ENCODE measurements at places on chromosomes 3 and 15.

DNA sequence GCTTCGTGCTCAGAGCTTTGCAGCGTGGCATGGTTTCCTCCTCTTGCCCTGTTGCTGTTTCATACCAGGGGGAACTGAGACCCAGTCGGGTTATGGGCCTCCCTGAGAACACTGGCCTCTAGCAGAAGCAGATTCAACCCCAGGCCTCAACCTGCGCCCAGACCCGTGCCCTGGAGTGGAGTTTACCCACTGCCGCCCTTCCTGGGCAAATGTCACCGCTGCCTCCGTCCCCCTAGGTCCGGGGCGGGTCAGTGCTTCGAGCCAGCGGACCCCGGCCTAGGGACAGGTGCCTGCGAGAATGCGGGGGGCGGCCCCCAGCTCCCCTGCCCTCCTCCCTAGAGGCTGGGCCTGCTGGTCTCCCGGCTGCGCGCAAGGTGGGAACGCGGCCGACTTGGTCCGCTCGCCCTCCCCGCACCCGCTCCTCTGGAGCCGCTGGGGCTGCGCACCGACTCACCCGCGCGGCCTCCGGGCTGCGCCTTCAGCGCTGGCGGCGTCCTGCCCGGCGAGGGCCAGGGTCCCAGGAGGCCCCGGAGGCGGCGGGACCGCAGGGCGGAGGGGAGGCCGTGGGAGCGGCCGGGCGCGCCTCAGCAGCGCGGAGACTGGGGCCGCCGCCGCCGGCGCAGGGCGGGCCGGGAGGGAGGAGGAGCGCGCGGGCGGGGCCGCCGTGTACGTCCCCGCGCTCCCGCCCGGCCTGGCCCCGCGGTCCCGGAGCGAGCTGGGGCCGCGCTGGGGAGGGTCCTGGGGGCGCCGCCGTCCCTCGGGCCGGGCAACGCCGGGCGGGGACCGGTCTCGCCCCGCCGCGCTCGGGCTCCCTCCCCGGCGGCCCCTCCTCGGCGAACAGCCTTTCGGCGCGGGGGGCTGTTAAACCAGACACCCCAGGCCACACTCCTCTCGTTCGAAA lies at the start of gene PIGZ:
Gene PIGZ, minus strand, starts transcription at position 601 of the 901 bp plus-strand sequence. CDS start 16,802 bp downstream, outside the sequence.
- DNase-seq: peak; percentile 78

DNA sequence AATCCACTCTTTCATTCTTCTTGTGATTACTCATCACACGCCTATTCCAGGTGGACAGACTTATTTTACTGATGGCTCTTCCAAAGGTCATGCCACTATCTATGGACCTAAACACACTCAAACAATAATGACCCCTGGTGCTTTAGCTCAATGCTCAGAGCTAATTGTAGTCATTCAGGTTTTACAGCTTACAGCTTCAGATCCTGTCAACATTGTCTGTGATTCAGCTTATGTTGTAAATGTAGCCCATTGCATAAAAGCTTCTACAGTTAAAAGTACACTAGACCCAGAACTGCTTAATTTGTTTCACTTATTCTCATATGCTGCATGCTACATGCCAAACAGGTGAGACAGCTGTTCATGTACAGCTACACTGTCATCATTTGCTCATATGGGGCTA lies 49.2 kb downstream of the LSM3 start:
- DNase-seq: no peak

DNA sequence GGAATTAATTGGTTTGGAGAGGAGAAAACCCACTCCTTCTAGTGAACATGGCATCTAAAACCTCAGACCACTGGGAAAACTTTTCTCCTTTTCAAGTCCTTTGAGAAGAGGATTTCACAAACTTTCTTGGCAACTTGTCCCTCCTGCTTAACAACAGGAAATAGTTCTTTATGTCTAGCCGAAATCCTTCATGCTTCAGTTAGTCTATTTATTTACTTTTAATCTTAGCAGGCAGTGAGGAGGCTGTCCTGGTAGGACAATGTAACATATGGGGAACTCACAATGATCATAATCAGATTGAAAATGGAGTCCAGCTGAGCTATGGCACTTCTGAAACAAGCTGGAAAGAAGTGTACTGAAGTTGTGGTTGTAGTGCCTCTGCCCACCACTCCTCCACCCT lies 50.6 kb downstream of the KY start:
- DNase-seq: no peak

DNA sequence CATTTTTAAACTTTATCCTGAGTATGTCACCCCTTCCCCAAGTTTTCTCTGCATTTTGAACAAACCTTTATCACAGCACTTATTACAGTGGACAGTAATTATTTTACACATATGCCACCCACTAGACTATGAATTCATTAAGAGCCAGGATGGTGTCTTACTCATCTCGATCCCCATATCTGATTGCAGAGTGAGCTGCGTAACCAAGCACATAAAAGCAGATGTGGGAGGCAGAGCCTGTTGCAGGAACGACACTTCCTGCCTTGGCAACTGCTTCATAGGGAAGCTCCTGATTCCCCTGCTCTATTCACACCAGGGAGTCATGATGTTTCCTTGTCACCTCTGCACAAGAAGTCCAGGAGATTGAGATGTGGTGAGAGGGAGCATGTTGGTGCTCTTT lies 91.1 kb downstream of the MINAR1 start:
- DNase-seq: no peak

DNA sequence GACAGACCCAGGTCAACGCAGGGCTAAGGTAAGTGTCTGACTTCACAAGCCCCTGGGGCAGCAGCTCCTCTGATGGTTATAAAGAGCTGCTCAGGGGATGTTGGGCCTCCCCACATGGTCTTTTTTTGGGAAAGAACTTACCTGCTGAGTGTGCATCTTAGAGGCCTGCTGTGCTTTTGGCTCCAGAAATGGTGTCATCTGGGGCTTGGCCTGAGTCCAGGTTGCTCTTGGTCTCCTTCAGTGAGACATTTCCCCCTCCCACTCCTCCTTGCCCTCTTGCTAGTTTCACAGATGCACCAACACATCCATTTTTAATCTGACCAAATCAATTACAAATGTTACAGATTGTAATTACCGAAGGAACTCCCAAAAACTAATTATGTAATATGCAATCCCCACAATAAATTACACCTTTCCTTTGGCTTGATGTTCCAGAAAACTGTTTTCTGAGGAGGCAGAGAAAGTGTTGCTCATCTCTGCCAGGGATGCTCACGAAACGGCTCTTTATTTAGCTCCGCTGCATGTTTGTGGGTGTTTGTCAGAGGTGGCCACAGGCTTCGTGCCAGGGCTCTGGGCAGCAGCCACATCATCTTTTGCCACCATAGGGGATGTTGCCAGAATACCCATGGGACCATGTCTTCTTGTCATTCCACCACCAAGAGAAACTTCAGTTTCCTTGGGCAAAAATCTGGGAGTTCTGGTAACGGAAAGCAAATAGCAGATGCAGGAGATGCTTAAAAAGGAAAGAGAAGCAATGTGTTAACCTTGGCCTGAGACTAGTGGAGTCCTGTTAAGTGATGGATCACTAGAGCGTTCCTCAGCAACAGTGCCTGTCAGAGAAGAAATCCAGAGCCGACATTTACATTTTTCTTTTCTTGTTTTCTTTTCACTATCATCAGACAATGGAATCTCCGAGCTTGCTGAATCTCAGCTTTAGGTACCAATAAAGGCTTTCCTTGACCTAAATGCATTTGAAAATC lies 799.9 kb downstream of the AGBL1 start:
- no peak for DNase-seq

GRCh38 chr15:77224352-77224751 lies 153.4 kb upstream of the TSPAN3 start:
- DNase-seq: no peak

DNA sequence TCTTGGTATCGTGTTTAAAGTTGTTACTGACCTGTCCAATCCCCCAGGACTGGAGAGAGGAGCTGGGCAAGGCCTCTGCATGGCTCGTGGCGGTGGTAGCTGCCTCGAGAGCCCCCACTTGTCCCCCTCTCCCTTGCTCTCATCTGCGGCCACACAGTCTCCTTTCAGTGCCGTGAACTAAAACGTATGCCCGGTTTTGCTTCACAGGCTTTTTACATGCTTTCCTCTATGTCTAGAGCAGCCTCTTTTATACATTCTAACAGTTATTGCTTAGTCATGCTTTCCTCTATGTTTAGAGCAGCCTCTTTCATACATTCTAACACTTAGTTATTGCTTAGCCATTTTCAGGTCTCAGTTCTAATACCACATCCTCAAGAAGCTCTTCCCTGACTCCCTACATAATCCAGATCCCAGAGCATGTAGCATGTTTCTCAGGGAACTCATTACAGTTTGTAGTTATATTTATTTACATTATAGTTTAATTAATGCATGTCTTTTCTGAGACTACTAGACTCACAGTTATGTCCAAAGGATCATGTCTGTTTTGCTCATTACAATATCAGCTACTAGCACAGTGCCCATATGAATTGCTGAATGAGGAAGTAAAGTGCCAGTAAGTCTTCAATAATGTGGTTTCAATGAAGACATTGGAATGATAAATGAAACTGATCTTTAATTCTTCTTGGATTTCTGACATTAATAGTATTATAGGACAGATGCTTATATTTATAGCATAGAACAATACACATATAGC lies 66.5 kb upstream of the TBL1XR1 start:
- peak; percentile 25 for DNase-seq

GRCh38 chr3:84717894-84718293 lies 240.9 kb upstream of the CADM2 start:
- no peak for DNase-seq

GRCh38 chr3:113034011-113034410 lies 43.2 kb downstream of the GTPBP8 start:
- DNase-seq: no peak

GRCh38 chr3:177351757-177352158 lies 154.5 kb upstream of the TBL1XR1 start:
- no peak for DNase-seq

DNA sequence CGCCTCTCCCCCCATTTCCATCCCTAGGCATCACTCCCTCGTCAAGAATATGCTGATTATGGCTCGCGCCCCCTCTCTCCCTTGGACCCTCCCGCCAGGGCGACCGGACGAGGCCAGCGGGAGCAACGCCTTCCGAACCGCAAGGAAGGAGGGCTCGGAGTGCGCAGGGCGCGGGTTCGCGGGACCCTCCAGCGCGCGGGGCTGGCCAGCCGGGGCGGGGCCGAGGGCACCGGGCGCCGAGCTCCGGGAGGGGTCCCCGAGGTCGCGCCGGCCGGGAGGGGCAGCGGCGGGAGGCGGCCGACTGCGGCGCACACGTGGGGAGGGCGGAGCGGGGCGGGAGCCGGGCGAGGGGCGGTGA lies 483 bp downstream of the EHD4 start:
- DNase-seq: peak; percentile 37

DNA sequence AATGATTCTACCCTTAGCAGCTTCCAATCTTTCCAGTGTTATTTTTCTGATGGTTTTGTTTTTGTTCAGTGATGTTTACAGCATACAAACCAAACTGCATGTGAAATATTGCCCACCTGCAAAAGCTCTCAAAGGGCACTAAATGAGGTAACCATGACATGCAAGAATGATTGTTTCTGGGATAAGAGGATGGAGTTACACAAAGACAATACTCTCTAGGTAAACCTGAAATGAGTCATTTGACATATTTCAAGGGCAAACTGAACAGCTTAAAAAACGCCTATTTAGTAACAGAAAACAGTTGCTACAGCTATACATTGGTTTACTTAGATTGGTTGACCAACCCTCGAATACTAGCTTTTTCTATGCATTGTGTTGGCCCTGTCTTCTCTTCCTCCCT lies 481.7 kb downstream of the ZPLD1 start:
- no peak for DNase-seq

- DNase-seq: no peak
These were observed 85.5 kb downstream of the LRRC28 start for GRCh38 chr15:99336794-99337193.

Data from AG08396 (cell line).